ENCODE measurements at places on chromosomes 3 and 15.

- no peak for DNase-seq
These were observed 42.1 kb downstream of the ISL2 start for GRCh38 chr15:76378691-76379090.

- no peak for DNase-seq
These were observed 44.9 kb downstream of the DLEC1 start for GRCh38 chr3:38083871-38084333.

DNA sequence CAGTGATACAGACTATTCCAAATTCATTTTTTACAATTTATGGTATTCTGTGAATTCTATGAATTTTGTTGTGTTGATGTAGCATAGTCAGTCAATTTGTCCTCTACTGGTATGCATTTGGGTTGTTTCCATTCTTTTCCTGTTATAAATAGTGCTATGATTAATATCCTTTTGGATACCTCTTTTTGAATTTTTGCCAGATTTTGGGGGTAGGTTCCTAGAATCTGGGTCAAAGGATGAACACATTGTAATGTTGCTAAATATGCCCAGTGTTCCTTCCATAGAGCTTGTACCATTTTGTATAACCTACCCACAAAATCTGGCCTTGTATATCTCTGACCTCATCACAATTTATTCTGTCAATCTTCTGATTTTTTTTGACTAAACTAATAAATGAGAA lies 44.4 kb upstream of the C3orf38 start:
- no peak for DNase-seq

- DNase-seq: no peak
These were observed 83.9 kb downstream of the LRRK1 start for GRCh38 chr15:101003081-101003480.

DNA sequence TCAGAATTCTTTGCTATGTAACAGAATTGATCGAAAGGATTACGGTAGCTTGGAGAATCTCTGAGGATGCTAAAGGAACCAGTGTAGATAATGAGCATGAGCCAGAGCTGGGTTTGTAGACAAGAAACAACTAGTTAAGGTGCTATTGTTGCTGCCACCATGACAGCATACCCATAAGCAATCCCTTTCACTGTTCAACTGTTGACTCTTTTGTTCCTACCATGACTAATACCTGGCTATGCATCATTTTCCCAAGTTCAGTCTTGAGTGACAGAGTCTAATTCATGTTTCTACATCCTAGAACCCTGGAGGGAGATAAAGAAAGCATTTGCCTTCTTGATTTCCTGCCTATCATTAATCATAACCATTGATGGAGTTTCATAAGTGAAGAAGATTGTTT lies 600.3 kb downstream of the OTOL1 start:
- no peak for DNase-seq

- no peak for DNase-seq
These were observed 72.5 kb downstream of the OPA1 start for GRCh38 chr3:193665370-193665989.

DNA sequence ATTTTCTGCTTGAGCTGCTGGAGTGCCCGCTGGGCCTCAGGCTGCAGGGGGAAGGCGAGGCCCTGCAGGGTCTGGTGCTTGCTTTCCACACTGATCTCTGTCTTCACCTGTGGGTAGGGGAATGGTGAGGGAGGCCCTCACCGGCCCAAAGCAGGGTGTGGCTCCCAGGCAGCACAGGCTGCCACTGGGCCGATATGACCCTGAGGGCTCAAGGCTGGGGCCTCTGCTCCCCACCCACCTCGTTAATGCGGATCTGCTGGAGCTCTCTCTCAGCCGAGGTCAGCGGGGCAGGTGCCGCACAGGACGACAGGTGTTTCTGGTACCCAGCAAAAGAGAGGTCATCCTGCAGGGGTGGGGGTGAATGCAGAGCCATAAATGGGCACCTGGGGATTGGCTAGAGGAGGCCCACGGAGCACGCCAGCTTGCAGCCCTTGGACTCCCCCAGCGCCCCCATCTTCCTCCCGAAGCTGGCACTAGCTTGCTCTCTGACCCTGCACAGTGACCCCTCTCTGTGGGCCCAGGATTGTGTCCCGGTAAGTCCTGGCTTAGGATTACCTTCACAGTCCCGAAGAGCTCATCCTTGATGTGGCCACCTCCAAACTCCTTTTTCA lies 5.5 kb upstream of the TLR9 start:
- no peak for DNase-seq

DNA sequence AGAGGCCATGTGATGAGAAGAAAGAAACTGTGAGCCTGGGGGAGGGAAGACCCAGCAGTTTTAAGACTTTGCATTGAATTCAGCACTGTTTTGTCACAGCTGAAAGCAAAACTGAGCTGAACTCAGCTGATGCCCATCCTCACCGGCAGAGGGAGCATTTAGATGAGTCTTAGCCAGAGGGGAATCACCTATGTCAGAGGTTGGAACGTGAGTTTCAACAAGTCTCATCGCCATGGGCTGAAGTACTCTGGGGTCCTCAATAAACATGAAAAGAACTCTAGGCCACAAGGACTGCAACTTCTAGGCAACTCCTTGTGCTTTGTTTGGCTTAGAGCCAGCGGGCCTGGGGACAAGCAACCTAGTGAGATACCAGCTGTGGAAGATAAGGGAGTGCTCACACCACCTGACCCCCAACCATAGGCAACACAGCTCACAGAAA lies 324.5 kb downstream of the TBL1XR1 start:
- no peak for DNase-seq

GRCh38 chr3:120113128-120114116 lies 19.2 kb upstream of the GSK3B start:
- no peak for DNase-seq

DNA sequence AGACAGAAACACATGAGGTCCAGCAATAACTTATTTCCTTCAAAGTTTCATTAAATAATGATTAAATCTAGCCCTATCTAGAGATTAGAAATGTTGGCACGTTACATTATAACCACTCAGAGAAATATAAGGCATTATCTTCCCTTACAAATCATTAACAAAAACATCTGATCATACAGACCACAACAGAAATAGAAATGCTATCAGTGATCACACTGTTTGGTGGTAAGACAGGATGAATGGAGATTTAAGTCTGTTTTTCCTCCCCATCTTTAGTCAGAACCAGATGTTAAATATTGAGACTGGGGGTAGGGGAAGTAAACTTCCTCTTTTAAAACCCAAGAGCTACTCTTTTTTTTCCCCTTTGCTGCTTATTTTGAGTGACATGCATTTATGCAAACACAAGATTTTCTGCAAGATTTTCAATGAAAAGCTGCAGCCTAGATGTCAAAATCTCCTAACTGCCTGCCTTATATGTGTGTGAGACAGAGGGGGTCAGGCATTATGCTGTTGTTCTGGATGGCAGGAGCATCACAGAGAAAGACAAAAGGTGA lies 70.4 kb downstream of the CBLB start:
- DNase-seq: no peak

- DNase-seq: no peak
These were observed 78.4 kb downstream of the MME start for GRCh38 chr3:155158346-155159037.

GRCh38 chr15:65857718-65858402 lies 11.4 kb upstream of the RAB11A start:
- DNase-seq: no peak

- no peak for DNase-seq
These were observed 5.4 kb downstream of the PCBP4 start for GRCh38 chr3:51961602-51962569.

DNA sequence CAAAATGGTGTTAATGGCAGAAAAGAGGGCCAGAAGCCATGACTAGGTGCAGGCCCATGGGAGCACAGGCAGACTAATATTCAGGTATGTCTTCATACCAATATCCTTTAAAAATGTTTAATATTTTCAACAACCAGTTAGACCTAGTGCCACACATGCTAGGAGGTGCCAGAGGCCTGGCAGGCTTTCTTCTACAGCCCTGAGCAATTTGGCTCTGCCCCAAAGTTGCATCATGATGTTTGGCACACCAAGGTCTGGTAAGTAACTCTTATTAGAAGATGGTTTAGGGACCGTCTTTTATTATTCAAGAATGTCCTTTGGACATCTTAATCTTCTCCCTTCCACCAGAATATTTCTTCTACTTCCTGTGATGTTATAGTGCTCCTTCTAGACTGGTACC lies 34.8 kb downstream of the MITF start:
- no peak for DNase-seq

DNA sequence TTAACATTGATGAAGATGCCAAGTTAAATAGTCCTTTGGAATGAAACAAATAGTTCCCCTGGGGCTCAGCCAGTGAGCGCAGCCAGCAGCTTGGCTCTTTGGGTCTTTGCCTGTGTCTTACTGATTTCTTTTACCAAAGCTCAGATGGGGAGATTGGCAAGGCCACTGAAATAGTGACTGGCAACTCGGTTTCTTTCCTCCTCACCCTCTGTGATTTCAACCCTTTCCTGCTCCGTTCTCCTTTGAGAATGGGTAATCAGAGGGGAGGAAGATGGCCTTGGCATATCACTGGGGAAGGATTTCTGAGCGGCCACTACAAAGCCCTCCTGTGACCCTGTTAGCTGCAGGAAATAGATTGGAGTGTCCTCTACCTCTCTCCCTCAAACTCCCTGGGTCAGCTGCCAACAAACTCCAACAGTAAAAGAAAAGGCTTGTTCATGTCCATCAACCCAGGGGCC lies 337.1 kb upstream of the LRRFIP2 start:
- no peak for DNase-seq

GRCh38 chr15:73174171-73174570 lies 121.9 kb downstream of the NEO1 start:
- DNase-seq: no peak

- no peak for DNase-seq
These were observed 127.2 kb downstream of the GHSR start for GRCh38 chr3:172321035-172321434.

- DNase-seq: no peak
These were observed 94.4 kb downstream of the TMCO5A start for GRCh38 chr15:38028869-38029268.

DNA sequence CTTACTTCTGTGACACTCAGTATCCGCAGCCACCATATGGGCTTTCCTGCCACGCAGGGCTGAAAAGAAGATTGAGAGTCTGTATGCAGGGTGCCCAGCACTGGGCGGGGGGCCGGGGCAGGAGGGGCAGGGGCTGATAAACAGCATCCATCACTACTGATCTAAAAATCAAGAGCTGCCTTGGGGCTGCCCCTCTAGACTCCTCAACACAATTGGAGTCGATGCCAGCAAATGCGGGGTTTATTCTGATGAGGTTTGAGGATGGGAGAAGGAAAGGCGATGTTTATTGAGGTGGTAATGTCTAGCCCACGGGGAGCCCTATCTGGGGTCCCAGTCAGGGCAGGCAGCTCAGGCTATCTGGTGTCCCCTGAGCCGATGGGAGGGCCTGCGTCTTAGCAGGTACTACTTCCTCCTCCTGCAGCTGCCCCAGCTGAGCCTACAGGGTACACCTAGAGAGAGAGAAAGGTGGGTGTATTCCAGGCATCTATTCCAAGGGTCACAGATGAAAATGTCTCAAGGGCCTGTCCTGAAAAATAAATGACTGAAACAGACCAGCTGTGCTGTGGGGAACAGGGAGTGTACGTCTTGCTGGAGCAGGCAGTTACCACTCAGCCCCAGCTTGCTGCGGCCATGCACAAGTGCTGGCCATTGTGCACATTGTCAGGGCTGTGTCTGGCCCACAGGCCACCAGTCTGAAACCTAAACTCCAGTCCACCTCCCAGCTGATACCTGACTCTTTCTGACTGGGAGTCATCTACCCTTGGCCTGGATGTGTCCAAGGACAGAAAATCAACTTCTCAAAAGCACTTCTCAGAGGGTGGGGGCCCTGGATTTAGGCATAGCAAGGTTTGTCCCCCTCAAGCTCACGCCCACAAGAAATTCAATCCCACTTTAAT lies 19.5 kb downstream of the ISG20 start:
- DNase-seq: no peak

GRCh38 chr3:157443905-157444796 lies 7.5 kb downstream of the PTX3 start:
- DNase-seq: no peak

DNA sequence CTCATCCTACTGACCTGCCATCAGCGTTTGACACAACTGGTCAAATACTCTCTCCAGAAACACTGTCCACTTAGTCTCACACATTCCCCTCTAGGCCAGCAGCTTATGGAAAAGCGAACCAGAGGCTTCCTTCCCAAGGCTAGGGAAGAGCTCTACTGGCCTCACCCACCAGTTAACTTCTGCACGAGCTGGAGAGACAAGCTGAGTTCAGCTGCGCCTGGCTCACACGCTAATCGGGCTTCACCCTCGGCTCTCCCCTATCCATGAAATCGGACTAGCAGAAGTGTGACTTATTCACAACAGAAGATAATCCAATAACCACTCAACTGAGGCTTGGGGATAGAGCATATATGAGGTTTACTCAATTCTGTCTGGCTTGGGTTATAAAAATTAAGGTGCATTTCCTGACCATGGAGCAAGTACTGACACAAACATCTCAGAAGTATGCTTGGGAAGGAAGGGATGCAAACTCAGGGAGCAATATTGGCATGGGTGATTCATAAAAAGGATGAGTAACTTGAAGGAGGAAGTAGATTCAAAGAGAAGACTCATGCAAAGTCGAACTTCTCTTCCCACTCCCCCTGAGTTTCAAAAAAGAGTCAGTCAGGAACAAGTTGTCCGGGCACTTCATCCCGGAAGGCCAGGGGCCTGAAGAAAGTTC lies 73.1 kb downstream of the XXYLT1 start:
- no peak for DNase-seq

- DNase-seq: no peak
These were observed 39.6 kb downstream of the CCDC54 start for GRCh38 chr3:107416886-107417285.

GRCh38 chr3:50193286-50193685 lies 1.9 kb downstream of the GNAT1 start:
- no peak for DNase-seq

DNA sequence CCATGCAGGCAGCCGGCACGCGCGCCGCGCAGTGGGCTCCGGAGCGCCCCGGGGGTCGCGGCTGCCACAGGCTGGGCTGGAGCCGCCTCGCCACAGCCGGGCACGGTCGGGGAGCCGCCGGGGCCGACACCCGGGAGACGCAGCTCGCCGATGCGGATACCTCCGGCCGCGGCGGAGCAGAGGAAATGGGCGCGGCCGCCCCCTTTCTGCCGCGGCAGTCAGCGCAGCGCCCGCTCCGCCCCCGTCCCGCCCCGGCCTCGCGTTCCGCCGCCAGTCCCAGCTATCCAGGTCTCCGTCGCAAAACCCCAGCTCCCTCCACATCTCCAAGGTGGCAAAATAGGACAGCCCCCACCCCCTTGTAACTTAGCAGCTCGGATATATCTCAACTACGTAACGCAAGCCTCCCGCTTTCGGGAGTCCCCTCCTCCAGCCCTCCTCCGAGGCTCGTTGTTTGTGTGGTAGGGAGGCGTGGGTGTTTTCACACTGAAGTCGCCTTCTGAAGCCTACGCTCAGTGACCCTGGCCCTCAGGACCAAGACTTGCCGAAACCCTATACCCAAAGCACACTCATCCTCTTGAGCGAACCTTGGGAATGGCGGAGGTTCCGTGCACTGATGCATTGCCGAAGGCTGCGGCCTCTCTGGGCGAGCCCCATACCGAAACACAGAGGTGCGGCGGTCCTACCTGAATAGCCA lies at the start of gene SH3BP5:
TSS of gene SH3BP5 (minus strand) at position 182 of the 694 bp plus-strand sequence. CDS start at position 4, 178 bp downstream.
- no peak for DNase-seq

Measured in cerebellar nuclear complex (tissue), 1 donor.